Activated CD8-positive, alpha-beta memory T cell treated with anti-CD3 and anti-CD28 coated beads for 24 hours (primary cell): ENCODE measurements at places on chromosomes 5 and 9.

GRCh38 chr9:2337627-2338026, 284.0 kb upstream of the VLDLR start:
- no peak for DNase-seq

GRCh38 chr5:37549411-37549810, 170.3 kb downstream of the WDR70 start:
- DNase-seq: no peak

- DNase-seq: no peak
Observed at GRCh38 chr9:122116448-122117173, 23.5 kb upstream of the TTLL11 start.

DNA sequence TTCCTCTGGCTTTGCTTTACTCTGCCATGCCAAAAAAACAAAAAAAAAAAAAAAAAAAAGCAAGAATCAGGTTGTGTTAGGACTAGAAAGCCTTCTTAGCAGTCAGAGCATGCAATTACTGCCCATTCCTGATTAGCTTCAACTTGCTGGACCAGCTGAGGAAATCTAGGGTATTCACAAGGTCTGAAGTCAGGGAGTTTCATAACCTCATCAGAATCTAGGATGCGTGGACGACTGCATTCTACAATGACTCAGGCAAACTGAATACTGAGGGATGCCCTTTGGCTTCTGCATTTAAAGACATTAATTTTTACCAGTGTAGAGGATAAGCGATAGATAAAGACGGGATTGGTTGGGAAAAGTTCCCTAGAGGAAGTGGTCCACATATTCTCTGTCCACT, 39.2 kb upstream of the SHOC1 start:
- no peak for DNase-seq

DNA sequence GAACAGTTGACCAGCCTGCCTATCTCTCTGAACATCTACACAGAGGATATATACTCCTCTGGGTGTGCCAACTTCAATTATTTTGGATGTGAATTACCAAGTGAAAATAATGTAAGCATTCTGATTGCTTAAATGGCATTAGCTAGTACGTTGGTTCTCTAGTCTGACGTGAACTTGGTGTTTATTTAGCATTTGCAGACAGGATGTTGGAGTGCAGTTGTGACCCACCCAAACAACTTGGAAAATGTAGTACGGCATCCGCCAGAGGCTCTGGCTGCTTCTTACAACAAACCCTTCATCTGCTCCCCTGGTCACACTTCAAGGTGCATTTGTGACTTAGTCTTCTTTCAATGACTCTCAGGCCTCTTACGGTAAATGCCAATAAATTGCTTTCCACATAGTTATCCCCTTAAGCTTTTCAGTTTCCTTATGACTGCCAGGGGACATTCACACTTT, 616.6 kb downstream of the PDE4D start:
- no peak for DNase-seq
